ENCODE measurements at places on chromosomes 7 and 10.

- no peak for DNase-seq
Measured at GRCh38 chr7:154568346-154568745, 434.6 kb downstream of the PAXIP1 start.

DNA sequence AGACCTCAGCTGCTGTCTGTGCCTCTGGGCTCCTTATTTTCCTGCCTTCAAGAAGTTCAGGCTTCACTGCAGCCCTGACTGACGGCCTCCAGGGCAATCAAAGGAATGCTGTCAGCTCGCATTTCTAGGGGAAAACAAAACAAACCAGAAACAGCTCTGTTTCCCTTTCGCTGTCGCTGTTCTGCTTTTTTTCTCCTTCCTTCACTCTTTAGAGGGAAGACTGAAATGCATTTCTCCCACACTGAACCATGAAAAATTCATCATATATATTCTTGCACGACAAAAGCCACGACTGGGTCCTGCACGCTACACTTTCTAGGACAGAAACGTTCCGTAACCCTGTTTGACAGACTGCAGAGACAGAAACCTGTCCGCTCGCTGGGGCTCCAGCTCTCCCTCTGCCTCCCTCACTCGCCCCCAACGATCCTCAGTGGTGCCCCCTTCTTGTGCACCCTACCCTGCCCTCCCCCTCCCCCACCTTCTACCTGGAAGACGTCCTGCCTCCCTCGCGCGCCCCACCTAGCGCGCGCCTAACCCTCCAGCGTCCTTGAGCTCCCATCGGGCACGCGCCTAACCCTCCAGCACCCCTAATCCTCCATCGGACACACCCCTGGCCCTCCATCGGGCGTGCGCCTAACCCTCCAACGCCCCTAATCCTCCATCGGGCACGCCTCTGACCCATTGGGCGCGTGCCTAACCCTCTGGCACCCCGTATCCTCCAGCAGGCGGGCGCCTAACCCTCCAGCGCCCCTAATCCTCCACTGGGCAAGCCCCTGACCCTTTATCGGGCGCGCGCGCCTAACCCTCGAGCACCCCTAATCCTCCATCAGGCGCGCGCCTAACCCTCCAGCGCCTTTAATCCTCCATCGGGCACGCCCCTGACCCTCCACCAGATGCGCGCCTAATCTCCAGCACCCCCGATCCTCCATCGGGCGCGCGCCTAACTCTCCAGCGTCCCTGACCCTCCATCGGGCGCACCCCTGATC, 37.1 kb downstream of the SVOPL start:
- no peak for DNase-seq

GRCh38 chr7:123724817-123725253, 24.0 kb downstream of the WASL start:
- DNase-seq: no peak

GRCh38 chr10:32393911-32394310, 47.0 kb upstream of the EPC1 start:
- no peak for DNase-seq

- no peak for DNase-seq
Measured at GRCh38 chr7:92834507-92835260, 1.7 kb downstream of the CDK6 start.

- DNase-seq: peak; percentile 68
Measured at GRCh38 chr10:128064108-128064969, 61.9 kb downstream of the MKI67 start.

DNA sequence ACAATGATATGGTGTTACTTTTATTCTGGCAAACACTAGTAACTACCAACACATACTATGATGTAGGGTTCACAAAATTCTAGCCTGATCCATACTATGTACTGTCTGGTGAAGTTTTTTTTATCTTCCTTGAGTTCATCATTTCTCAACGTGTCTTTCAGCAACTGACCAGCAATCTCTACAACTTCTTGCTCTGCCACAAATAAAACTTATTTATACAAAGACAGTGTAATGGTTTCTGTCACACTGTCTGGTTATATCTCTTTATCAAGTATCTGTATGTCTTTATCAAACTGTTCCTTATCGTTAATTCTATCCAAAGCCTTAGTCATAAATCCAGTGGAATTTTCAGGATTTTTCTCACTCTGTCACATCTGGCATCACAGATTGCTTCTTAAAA, 69.7 kb downstream of the CUL2 start:
- no peak for DNase-seq

DNA sequence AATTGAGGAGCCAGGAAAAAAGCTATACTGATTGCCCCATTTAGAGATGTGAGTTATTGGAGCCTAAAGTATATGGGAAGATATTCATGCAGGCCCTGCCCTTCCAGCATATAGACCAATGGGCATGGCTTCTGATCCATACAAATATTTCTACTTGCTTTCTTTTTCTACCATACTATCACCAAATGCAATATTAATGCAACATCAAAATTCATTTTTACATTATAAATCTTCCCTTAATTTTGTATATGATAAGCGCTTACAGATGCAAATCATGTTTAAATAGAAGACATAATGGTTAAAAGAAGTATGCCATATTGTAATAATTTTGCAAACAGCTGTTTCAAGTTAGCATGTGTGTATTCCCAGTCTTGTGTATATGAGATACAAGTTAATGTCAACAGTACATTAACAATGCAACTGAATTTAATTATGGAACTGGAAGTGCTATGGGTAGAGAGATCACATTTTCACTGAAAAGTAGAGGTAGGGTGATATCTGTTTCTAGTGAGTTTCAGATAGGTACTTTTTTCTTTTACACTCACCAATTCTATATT, 24.6 kb upstream of the WNT16 start:
- no peak for DNase-seq

GRCh38 chr10:76352300-76352699, 920.9 kb downstream of the LRMDA start:
- no peak for DNase-seq

- no peak for DNase-seq
Measured at GRCh38 chr10:21521751-21522533, 3.5 kb downstream of the SKIDA1 start.

- DNase-seq: no peak
Measured at GRCh38 chr10:74529205-74529604, 297.2 kb upstream of the KAT6B start.

DNA sequence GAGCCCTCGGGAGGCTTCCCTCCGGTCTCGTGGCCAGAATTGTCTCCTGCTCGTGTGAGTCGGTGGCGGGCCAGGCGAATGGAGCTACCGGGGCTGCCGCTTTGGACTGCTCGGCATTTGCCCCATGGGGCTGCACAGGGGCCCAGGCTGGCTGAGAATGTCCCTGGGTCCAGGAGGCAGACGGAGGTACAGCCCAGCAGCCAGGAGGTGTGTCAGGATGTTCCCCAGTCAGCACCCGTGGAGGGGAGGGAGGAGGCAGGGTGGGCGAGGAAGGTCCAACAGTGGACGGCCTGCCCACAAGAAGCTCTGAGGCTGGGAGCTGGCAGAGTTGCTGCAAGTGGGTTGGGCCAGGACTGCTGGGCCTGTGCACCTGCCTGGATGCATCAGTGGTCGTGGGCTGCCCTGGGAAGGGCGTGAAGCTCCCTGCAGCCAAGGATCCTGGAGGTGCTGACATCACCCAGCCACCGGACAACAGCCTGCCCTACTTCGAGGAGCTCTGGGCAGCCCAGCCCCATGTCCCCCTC, 46.4 kb downstream of the PDGFA start:
- no peak for DNase-seq
